Stimulated activated CD4-positive, alpha-beta T cell treated with anti-CD3 and anti-CD28 coated beads, Interleukin-2, amount 100 ng/mL, for 24 hours (primary cell): ENCODE measurements at places on chromosomes 6 and 20.

DNA sequence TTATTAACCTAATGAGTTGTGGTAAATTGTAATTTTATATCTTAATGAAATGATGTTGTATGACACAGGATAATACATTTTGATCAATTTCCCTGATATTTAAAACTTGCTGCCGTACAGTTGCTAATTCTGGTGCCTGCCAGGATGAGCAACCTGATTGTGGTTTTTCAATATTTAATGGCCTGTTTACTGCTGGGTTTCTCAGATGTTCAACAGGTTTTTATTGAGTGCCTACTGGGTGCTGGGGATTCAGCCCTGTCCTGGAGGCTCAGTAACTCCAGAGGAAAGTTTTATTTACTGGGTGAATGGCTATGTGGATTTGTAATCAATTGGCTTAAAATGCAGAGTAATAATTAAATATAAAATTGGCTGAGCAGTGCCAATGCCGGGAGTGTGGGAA lies 8.0 kb downstream of the TOX2 start:
- DNase-seq: no peak

DNA sequence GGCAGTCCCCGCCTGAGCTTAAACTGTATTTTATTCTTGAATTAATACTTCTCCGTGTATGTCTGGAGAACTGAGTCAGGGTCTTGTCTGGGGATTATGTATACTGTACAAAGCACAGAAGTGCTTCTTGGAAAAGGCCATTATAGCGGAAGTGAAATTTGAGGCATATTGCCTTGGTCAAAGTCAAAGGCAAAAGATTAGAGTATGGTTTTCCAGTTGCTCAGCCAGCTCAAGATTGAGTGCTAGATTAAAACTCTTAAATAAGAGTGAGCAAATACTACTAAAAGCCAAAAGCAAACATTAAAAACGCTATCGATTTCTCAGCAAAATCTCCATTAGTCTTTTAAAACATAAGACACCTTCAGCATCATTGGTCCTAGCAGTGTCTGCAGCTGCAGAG lies 207.7 kb upstream of the MAN1A1 start:
- DNase-seq: no peak

DNA sequence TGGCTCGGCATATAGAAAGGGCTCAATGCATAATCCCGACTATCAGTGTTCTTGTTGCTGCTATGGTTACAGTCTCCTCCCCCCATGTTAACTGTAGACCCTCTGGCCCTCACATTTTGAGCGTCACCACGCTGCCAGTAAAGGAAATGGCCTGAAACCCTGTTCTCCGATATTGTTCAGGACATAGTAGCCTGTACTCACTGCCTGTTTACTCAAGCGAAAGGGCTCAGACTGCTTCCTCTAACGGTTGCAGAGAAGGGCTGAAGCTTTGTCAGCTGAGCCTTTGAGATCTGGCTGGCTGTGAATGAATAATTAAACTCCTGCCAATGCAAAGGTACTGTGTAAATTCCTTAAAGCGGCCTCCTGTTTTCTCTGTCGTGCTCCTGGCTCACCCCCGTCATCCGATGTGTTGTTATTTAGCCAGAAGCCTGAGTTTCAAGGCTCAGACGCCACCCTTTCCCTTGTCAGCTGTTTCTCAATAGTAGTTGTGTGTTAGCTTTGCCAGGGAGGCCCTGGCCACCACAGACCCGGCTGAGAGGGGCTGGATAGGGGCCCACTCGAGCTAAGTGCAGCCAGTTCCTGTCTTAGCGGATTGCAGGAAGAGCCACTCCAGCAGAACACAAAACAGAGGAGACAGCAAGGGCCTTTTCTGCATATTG lies 31.2 kb upstream of the RALGAPA2 start:
- DNase-seq: no peak

DNA sequence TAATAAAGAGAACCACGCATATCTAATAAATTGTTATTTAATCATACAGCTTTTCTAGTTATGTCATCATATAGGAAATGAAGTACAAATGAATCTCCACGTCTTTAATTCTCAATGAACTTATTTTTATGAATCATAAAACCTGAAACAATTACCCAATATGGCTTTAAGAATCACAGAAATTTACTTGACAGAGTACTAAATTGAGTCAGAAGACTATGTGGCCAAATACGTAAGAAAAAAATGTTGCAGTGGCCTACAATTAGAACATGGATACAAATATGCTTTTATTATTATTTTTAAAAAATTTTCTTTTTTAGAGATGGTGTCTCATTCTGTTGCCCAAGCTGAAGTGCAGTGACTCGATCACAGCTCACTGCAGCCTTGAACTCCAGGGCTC lies 584.7 kb upstream of the SLC35B3 start:
- no peak for DNase-seq

DNA sequence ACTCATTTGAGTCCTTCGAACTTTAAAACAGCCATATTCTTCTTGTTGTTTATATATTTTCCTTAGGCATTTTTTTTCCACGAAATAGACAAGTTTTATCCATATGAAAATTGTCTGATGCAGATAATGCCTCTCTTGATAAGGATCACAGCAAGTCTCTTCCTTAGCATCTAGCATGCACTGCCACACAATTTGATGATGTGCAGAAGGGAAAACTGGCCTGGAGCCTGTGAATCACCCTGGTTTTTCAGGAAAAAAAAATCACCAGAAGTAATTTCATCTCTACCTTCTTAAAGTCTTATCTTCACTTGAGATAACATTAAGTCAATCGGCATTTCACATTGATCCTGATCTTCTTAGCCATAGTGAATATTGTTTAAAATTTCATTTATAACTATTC lies 199.8 kb downstream of the TENT5A start:
- no peak for DNase-seq

DNA sequence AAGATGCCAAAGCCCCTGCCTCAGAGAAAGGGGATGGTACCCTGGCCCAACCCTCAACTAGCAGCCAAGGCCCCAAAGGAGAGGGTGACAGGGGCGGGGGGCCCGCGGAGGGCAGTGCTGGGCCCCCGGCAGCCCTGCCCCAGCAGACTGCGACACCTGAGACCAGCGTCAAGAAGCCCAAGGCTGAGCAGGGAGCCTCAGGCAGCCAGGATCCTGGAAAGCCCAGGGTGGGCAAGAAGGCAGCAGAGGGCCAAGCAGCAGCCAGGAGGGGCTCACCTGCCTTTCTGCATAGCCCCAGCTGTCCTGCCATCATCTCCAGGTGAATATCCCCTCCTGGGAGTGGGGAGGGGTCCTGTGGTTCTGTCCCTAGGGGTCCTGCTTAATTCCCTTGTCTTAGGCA lies 1.1 kb downstream of the MYLK2 start:
- no peak for DNase-seq

DNA sequence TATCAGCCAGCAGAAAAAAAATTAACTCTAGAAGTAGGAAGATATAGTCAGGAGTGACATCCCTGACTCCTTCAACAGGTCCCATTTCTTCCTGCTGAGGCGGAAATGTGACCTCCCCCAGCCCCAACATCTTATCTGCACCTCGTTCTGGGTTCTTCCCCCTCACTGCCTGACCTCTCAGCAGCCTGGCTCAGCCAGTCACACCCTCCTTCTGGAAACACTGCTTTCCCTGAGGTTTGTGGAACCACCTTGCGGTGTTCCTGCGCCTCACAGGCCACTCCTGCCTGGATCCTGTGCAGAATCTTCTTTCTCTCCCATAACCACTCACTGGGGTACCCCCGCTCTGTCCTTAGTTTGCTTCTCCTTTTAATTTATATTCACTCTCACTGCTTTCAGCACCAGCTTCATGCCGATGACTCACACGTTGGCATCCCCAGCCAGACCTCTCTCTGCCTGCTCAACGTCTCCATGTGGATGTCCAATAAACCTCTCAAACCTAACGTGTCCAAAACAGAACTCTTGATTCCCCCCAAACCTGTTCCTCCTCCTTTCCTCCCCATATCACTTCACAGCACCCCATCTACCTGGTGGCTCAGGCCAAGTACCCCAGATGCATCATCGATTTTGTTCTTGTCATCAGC lies 222.8 kb upstream of the PLN start:
- DNase-seq: no peak

GRCh38 chr6:63452125-63452524 lies 120.2 kb upstream of the LOC128125822 start:
- DNase-seq: no peak

- DNase-seq: no peak
These were observed 329.6 kb downstream of the GRIK2 start for GRCh38 chr6:101722991-101723579.

DNA sequence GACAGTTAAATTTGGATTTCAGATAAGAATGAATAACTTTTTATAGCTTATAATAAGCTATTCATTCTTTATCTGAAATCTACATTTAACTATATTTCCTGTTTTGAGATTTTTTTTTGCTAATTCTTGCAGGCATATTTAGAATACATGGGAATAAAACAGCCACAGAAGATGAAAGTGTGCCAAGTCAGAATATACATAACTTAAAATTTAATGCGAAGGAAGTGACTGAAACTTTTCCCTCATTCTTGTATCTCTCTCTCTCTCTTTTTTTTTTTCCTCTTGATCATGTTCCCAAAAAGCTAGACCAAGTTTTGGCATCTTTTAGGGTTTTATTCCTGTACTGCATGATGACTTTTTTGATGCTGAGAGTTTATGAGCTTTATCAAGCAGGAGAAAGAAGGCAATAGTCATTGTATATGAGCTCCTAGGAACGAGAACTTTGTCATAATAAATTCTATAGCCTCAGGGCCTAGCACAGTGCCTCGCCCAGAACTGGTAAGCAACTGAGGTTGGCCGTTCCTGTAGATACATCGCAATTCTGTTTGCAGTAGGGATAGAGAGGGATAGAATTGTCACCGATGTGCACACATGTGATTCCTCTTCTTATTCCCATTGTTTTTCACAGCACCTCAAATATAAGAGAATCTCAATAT lies 205.2 kb downstream of the MYLK4 start:
- DNase-seq: no peak

- no peak for DNase-seq
These were observed 22.8 kb upstream of the RAB22A start for GRCh38 chr20:58286729-58287128.

DNA sequence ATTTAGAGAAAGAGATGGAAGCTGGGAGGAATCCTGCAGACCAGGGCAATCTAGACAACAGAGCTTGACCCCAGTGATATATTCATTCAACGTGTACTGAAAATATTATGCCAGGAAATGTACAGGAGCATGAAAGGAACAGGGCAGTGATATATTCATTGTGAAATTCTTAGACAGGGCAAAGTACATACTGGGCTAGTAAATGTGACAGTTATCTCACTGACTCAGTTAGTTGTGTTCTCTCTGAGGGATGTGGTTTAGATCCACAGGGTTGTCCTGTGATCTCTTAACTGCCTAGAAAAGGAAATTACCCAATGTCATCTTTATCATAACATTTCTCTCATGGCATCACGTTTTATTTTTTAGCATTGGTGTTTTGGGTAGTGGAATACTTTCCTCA lies 891.3 kb downstream of the EYS start:
- no peak for DNase-seq

- DNase-seq: no peak
These were observed 42.6 kb downstream of the PRKN start for GRCh38 chr6:162684961-162685360.

DNA sequence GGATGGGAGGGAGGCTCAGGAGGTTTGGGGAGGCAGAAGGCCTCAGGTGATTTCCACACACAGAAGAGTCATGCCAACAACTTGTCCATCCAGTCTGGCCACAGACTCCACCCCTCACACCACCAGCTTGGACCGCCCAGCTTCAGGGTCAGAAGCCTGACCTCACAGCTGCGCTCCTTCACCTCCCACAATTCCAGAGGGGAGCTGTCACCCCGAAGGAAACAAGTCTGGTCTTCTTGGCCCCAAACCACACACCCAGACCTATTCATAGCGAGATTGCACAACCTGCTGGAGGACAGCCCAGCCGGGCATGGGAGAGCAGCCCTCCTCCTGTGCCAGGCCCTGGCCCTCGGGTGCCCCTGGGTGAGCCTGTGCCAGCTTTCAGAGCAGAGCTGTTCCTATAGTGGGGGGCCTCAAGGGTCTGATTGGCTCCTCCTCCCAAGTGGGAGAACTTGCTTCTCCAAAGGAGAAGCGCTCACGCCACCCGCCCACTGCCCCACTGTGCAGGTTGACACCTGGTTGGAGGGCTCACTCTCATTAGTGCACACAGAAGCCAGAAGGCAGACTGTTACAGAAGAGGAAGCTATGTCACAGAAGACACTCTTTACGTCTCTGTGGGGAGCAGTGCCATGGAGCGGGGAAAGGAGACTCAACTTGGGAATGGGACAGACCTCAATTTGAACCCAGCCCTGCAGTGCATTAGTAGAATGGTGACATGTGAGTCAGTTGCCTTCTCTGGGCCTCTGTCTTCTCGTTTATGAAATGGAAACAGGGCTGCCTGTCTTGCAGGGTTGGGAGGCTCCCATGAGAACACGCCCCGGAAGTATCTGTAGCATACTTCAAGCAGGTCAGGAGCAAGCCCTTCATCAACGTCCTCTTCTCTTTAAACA lies 128.8 kb downstream of the FOXO3 start:
- DNase-seq: no peak

DNA sequence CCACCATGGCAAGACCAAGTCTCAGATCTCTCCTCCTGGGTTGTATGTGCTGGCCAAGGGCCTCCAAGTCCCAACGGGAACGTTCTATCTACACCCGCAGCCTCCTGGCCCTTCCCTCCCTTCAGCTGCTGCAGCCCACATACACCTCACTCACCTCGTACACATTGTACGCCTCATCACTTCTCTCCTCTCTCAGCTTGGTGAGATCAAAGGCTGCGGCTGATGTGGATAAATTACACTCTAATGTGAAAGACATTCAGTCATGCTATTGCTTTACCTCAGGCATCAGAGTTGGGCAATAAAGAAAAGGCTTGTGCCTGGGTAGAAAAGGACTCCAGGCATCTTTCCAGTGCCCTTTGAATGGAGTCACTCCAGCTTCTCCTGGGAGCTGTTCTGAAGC lies 135.3 kb upstream of the FOXQ1 start:
- no peak for DNase-seq

GRCh38 chr20:39302312-39302711 lies 340.2 kb downstream of the DHX35 start:
- no peak for DNase-seq

- DNase-seq: no peak
These were observed 176.4 kb downstream of the SAMD5 start for GRCh38 chr6:147684906-147685305.

DNA sequence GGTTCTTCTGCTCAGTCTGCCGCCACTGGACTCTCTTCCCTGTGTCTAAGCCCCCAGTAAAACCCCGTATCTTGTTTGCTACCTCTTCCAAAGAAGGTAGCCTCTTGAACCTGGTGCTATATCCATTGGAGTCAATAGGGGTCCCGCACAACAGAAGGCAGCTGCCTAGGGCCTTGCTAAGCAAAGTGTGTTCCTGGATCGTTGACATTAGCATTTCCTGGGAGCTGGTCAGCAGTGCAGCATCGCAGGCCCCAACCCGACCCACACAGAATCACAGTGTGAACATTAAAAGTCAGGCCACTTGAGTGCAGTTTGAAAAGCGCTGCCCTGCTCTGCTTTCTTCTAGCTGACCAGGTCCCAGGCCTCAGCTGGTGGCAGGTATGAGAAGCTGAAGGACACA lies 2.9 kb downstream of the ADA start:
- DNase-seq: no peak

GRCh38 chr6:35079311-35080000 lies 61.7 kb downstream of the TCP11 start:
- DNase-seq: no peak
